OCI-LY7 (cell line): ENCODE measurements at places on chromosomes 2 and 18.

GRCh38 chr2:86301009-86301408, 36.4 kb downstream of the REEP1 start:
- no peak for DNase-seq

DNA sequence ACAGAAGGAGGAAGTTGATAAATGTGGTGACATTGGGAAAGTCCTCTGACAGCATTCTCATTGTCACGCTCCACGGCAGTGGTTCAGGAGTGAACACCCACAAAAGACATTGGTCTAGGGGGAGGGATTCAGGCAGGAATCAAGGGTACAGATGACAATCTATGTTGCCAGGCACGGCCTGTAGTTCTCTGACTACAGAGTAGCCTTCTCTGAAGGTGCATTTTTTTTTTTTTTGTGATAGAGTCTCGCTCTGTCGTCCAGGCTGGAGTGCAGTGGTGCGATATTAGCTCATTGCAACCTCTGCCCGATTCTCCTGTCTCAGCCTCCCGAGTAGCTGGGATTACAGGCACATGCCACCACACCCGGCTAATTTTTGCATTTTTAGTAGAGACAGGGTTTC, 7.4 kb upstream of the MOB1A start:
- peak; percentile 75 for DNase-seq

DNA sequence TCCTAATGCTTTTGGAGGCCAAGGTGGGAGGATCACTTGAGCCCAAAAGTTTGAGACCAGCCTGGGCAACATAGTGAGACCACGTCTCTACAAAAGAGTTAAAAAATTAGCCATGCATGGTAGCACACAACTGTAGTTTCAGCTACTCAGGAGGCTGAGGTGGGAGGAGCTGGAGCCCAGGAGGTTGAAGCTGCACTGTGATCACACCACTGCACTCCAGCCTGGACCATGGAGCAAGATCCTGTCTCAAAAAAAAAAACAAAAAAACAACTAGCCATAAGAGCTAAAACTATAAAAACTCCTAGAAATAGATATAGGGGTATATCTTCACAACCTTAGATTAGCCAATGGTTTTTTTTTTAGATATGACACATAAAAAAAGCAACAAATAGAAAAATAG, 16.9 kb upstream of the COL6A3 start:
- no peak for DNase-seq

GRCh38 chr2:111716905-111717775, 166.9 kb downstream of the ANAPC1 start:
- no peak for DNase-seq

DNA sequence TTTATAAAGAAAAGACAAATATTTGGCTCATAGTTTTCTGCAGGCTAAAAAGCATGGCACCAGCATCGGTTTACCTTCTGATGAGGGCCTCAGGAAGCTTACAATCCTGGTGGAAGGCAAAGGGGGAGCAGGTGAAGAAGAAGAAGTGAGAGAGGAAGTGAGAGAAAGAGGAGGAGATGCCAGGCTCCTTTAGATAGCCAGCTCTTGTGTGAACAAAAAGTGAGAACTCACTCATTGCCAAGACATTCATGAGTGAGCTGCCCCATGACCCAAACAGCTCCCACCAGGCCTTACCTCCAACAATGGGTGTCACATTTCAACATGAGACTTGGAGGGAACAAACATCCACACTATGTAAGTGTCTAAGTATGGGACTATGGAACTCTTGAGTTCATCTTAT, 14.3 kb downstream of the CCDC150 start:
- no peak for DNase-seq
